ENCODE measurements at places on chromosomes 3 and 15.

DNA sequence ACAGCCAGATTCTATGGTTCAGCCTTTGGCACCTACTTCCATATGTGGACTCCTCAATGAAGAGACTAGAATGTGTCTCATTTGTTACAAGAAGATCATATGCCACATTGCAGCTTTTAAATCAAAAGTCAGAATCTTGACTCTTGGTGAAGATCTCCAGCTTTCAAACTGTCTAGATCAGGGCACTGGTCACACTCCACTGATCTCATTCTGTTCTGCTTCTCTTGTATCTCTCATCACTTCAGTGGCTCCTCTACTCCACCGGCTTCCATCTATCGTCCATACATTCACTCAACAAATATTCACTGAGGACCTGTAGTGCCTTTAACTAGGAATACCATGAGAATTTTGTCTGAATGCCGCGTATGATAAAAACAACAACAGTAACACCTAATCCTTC lies 203.3 kb upstream of the LPP start:
- DNase-seq: no peak

DNA sequence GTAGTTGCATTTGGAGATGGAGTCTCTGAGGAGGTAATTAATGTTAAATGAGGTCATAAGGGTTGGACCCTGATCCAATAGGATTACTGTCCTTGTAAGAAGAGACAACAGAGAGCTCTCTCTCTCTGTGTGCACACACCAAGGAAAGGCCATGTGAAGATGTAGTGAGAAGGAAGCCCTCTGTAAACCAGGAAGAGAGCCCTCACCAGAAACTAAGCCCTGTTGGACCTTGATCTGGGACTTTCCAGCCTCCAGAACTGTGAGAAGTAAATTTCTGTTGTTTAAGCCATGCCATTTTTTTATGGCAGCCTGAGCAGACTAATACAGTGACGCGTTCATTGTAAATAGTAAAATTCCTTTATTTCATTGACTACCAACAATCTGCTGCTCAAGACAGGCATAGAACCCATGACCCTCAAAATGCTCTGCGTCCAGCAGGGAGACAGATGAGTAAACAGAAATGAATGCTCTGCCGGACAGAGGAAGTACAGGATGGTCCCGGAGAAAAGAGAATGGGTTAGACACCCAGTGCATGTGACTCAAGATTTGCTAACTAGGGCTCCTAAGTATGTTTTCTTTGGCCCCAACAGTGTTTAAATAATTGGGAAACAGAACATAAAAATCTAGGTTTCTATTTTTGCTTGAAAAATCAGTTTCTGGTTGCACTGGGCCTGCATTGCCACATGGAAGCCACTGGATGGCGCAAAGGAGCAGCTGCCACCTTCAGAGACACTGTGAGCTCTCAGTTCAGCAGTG lies 37.9 kb upstream of the TNFAIP8L3 start:
- DNase-seq: peak; percentile 26

DNA sequence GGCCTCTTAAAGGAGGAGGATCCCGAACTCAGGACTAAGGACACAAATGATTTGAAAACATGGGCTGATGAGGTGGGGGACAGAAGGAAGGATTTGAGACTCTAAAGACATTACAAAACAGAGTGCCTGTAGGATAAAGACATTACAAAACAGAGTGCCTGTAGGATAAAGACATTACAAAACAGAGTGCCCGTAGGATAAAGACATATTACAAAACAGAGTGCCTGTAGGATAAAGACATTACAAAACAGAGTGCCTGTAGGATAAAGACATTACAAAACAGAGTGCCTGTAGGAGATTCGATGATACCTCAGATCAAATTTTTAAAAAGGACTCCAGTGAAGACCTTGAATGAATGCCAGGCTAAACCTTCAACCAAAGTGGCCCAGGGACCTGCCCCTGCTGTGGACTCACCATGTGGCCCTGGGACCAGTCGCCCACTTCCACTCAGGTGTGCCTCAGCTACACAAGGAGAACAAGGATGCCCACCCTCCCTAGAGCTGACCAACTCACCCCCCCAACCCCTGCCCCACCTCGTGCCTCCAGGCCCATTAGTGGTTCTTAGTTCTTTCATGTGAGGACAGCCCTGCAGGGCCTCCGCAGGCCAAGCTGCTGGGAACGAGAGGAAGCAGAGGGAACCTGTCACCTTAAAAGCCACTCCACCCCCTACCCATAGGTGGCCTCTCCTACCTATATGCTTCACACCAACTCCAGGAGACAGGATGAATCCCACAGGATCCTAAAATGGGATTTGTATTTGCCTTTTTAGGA lies 59.8 kb downstream of the SH3BP5 start:
- DNase-seq: no peak

DNA sequence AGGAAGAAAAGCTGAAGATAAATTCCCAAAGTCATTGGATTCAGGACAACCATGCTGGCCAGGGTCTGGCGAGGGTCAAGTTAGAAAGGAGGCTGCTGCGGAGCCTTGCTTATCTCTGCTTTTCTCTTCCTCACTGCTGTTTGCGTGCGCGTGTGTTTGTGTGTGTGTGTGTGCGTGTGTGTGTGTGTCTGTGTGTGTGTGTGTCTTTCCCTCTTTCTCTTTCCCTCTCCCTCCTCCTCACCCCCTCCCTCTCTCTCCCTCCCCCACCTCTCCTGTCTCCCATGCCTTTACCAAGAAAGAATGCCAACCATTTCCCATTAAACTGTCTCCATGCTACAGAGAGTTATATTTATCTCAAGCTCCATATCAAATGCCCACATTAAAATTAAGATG lies at the start of gene COLQ:
TSS of gene COLQ (minus strand) at position 134 of the 393 bp plus-strand sequence. CDS start at position 53, 81 bp downstream.
- no peak for DNase-seq

- DNase-seq: no peak
Observed at GRCh38 chr15:96106181-96106580, 224.3 kb upstream of the NR2F2 start.

- no peak for DNase-seq
Observed at GRCh38 chr3:136120373-136121348, 75.5 kb downstream of the MSL2 start.
